ENCODE measurements at places on chromosomes 6 and 20.

DNA sequence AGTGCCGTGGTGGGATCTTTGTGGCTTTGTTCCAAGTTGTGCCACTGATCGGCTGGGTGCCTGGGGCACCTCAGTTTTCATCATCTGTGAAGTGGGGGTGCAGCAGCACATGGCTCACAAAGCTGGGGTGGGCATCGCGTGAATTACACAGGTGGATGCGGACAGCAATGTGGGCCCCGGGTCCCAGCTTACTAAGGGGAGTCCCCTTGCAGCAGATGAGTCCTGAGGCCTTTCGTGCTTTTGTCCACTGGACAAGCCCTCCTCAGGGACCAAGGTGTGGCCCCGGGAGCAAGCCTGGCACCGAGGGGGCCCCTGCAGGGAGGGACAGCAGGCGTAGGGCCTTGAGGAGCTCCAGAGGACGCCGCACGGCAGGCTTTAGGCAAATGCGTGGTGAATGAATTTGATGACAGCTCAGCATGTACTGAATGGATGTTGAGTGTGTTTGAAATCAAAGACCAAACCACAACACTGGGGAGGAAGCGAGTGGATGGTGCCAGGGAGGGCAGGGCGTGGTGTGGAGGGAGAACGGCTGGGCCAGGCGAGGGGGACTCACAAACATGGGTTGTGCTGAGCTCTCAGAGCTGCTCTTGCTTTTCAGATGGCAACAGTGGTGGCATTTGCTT lies 53.2 kb downstream of the IRF4 start:
- DNase-seq = peak; percentile 74

DNA sequence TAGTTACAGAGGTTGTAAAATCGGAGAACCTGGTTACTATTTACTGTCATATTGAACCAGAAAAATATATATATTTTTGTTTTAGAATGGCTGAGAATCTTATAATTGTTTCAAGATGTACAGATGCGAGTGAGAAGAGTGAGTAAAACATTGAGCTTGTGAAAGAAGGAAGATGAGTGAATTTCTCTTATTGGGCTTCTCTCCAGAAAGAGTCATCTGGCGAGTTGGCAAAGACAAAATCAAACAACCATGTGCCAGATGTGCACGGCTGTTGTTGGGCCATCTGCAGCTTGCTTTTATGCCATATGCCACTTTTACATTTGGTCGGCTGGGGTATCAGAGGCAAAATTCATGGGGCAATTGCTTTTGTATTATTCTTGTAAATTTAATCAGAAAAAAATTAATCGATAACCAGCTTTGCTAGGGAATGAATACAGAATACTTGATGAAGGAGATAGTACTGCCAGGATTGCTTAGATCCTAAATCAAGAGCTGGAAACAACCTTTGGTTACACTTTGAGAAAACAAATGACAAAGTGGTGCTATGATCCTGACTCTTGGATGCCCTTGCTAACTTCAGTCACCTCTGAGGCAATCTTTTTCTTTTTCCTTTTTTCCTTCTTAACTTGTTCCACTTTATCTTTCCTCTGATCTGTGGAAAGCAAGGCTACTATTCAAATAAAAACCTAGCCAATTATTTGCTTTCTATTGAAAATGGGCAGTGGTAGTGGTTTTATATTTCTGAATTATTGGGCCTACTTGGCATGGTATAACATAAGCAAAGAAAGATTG lies 97.1 kb upstream of the GRIK2 start:
- no peak for DNase-seq

DNA sequence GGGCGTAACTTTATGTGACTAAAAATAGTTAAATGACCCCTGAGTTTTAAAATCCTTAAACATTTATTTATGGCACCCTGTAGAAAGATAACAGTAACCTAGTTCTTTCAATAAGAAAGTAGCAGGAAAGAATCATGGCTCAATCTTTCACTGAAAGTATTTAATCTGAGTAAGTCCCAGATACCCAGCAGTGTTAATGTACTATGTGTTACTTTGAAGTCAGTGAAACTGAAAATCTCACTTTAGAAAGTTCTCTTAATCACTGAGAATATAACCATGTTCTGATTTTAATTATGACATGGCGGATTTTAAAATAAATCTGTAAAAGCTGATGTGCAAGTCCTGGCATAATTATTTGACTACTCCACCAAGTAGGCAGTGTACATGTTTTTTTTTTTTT lies 8.1 kb upstream of the HEY2 start:
- DNase-seq = no peak

GRCh38 chr6:21907291-21907690 lies 313.7 kb downstream of the SOX4 start:
- DNase-seq = no peak

GRCh38 chr6:26124781-26125685 lies 37.8 kb downstream of the HFE start:
- DNase-seq = peak; percentile 25

- no peak for DNase-seq
Measured at GRCh38 chr6:122984393-122984792, 11.6 kb upstream of the CLVS2 start.

- no peak for DNase-seq
Measured at GRCh38 chr6:55276745-55277530, 50.3 kb upstream of the GFRAL start.

All from activated T-cell treated with anti-CD3 and anti-CD28 coated beads, Interleukin-2, amount 50 U/mL, for 72 hours (primary cell).